ENCODE measurements at places on chromosomes 6 and 20.

DNA sequence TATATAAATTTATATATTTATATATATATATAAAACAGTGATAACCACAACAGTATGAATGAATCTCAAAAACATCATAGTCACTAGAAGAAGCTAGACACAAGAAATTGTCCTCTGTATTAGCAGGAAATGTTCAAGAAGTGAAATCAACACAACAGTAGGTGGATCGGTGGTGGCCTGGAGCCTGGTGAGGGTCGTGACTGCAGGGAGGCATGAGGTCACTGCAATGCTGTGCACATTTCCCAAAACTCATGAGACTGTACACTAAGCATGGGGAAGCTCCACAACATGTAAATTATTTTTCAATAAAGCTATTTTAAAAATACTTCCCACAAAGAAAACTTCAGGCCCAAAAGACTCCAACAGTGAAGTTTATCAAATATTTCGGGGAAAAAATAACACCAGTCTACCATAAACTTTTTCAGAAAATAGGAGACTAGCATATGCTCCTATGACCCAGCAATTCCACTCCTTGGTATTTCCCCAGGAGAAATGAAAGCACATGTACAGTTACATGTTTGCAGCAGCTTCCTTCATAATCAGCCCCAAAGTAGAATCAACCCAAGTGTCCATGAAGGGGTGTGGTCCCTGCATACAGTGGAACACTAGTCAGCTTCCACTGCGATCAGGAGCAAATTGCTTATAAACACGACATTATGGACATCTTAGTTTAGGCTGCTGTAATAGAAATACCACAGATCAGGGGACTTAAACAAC is 144.2 kb downstream of the TBXT start:
- no peak for DNase-seq

- no peak for DNase-seq
These were observed 553.7 kb upstream of the JARID2 start for GRCh38 chr6:14692208-14692607.

DNA sequence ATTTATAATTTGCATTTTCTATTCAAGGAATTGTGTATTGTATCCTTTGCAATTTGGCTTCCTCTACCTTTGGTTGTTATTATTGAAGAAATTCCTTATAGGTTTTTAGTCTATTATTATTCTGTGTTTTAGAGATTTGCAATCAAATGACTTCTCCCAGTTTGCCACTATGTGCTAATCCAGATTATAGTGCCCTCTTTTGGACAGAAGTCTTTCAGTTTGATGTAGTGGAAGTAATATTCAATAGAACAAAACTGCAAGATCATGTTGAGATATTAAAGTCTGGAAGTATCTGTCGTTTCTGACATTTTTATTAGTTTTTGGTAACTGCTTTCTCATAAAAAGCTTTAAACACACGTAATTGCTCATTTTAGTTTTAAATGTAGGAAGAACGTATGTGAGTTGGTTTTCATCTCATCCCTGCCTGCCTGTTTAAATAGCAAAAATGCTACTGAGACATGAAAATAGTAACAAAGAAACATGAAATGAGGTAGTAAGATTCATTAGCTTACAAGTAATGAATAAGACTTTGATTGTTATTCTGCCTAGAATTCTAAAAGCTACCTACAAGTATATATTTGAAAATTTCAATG is 72.8 kb downstream of the RTN4IP1 start:
- no peak for DNase-seq

GRCh38 chr6:1376653-1377052 is 12.7 kb upstream of the FOXF2 start:
- DNase-seq, result no peak

DNA sequence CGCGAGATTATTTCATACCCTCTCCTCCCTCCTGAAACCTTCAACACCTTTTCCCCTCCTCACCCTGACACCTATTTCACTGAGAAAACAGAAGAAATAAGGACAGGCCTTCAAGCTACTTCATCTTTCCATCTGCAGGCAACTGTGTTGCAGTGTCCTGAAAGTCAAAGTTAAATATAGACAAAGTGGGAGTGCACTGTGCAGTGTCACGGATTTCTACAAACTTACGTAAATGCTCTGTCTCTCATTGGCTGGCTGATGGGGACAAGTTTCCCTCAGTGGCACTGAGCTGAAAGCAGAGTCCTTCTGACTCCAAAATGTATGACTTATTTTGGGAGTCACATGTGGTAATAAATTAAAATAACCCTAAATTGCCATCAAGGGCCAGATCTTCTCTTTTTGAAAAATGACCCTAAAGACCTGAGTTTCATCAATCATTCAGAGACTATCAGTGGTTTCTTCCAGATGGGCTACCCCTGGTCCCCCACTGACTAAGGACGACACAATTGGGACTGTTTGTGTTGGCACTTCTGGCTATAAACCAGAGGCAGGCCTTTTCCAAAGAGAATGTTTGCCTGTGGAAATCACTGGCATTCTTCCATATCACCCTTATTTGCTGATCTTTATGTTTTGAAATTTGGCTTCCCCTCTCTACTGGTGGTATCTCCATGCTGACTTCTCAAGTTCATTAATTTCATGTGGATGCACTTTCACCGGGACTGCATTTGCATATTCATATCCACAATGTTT is 21.6 kb downstream of the ALDH8A1 start:
- no peak for DNase-seq

DNA sequence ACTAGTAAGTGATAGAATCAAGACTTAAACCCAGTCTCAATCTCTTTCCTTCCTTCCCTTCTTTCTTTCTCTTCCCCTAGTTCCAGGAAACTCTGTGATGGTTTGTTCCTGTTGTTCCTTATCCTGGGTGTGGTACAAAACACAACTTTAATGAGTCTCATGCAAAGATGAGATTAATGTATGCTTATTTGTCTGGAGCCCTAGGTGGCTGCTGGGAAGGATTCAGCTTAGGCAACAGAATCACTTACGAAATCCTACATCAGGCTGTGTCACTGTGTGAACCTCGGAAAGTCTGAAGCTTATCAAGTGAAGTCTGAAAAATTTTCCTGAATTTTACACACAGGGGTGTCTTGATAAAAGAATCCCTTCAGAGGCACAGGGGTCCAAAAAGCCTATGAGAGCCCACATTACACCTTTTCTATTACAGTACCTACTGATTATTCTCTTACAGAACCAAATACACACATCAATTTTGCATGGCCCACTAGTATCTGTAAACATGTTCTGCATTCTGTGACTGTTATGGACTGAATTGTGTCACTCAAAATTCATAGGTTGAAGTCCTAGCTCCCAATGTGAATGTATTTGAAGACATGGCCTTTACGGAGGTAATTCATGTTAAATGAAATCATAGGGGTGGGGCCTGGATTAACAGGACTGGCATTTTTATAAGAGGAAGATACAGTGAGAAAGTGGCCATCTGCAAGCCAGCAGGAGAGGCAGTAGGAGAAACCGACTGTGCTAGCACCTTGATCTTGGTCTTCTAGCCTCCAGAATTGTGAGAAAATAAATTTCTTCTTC is 144.7 kb downstream of the MYB start:
- no peak for DNase-seq

DNA sequence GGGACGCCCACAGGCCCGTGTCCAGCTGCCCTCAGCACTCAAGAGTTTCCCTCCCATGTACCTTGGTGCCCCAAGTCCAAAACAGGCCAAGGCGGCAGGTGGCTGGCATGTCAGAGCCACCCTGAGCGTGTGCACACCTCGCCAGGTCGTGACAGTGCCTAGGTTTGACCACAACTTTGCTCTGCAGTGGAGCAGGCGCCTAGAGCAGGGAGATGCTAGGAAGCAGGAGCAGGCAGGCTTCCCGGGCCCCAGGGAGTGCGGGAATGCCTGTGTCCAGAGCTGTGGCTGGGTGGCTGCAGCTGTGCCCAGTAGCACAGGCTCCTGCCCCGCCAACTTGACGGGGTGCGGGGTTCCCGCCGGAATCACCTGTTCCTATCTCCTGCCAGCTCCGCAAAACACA is 380.8 kb upstream of the IMPG1 start:
- DNase-seq, result no peak

- no peak for DNase-seq
These were observed 7.2 kb downstream of the PEX3 start for GRCh38 chr6:143457563-143458359.

DNA sequence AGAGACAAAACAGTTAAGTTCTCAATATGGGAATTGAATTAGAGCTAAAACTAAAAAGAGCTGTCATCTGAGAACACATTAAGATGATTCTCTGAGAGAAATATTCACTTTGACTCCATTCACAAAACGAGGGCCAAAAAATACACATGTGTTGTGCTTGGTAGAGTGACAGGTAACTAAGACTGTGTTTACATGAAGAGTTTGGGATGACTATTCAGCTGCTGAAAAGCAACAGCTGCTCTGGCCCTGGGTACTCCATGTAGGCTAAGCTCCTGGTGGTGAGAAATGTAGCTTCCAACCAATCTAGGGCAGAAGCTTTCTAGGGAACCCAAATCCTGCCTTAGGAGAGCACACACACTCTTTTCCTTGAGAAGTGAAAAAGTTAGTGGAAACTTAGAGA is 184.5 kb downstream of the COL21A1 start:
- DNase-seq, result no peak

- no peak for DNase-seq
These were observed 57.2 kb downstream of the KLHL31 start for GRCh38 chr6:53608396-53608795.

DNA sequence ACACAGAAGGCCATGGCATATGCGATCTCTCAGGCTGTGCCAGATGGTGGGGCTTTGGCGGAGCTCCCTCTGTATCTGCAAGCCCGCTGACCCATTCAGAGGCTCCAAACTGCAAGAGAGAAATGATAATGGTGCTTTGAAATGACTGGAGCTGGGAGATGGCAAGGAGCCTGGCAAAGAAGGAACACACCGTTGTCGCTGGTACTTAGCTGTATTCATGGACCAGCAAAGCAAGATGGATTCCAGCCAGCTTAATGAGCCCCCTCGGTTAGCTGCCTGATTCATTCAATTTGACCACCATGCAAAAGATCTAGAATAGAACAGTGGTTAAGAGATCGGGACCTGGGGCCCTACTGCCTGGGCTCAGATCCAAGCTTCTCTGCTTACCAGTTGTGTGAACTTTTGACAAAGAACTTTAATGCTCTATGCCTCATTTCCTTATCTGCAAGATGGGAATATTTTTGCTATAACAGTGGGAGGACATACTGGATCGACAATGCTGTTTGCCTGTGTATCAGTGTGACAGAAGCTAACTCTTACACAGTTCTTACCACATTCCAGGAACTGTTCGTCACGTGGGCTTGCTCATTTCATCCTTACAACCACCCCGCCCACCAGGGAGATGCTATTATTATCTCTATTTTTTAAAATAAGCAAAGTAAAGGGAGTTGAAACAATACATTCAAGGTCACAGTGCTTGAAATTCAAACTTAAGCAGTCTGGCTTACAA is 317.8 kb upstream of the SULF2 start:
- DNase-seq, result no peak

DNA sequence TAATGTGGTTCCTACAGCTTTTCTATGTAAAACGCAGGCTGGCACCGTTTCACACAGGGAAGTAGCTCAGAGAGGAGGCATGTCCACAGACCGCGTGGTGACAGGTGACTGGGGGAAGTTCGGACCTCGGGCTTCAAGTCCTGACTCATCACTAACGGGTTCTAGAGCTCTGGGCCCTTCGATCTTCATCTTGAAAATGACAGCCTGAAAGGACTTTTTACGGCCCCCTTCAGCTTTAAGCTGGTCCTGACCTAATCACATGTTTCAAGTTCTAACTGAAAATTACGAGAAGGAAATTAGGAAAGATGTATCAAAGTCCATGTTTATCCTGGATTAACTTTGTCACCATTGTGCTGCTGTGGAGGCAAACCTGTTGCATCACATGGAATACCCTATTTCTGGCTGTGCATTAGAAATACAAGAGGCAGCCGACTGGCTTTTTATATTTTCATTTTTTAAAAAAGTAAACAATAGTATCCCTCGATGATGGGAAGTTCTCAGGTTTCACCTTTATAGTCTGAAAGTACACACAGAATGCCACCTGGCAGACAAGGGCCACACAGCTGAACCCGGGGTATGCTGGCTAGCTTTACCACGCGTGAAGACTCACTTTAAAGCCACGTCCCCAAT is 2.0 kb downstream of the MAN1A1 start:
- no peak for DNase-seq

DNA sequence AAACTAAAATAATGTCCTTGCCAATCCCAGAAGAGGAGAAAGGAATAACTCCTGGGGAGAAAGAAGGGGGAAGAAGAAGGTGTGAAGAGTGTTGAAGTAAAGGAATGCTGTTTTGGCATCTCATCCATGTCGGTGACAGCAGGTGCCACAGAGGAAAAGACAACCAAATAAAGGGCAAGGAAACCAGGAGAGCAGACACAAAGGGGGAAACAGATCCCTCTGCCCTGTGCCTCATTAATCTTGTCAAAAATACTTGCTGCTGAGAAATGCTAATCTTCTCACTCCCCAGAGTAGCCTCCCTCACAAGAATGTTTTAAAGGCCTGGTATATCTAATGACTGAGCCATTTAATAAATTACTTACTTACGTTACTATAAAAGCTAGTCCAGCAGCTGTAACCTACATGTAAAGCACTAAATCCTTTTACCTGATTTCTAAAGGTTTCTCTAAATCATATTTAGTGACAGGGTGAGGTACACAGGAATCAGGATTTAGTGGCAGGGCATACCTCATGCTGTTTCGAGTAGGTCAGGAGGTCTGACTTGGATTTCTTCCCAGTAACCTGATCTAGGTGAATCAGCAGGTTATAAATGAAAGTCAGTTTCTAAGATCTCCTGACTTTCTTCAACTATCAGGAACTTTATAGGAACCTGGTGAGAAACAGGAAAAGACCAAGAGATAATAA is 377.1 kb downstream of the CENPW start:
- no peak for DNase-seq

DNA sequence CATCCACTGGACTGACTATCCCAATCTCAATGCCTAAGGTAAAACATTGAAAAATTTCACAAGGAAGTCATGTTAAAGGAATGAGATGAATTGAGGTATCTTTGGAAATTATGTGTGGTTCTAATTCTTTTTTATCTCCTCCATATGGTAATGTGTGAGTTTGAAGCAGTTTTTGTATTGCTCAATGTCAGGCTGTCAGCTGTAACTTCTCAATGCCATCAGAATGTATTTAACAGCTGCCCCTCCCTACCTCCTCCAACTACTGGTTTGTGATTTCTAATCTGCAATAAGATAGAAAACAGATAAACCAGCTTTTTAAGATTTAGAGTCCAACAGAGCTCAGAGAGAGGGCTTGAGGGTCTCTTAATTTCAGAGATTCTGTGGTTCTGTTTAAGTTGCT is 1005.8 kb upstream of the ADGRB3 start:
- DNase-seq, result no peak

DNA sequence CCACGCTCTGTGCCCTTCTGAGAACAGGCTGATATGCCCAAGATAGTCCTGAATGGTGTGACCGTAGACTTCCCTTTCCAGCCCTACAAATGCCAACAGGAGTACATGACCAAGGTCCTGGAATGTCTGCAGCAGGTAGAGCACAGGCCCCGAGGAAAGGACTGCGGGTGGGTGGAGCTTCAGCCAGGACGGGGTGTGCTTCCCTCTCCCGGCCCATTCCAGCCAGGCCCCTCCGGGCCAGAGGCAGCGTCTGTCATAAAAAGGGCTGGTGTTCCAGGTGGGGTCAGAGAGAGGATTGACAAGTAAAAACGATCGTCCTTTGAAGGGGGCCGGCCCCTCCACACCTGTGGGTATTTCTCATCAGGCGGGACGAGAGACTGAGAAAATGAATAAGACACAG is 1.3 kb downstream of the RTEL1 start:
- DNase-seq, result no peak
